ENCODE measurements at places on chromosomes 5 and 9.

DNA sequence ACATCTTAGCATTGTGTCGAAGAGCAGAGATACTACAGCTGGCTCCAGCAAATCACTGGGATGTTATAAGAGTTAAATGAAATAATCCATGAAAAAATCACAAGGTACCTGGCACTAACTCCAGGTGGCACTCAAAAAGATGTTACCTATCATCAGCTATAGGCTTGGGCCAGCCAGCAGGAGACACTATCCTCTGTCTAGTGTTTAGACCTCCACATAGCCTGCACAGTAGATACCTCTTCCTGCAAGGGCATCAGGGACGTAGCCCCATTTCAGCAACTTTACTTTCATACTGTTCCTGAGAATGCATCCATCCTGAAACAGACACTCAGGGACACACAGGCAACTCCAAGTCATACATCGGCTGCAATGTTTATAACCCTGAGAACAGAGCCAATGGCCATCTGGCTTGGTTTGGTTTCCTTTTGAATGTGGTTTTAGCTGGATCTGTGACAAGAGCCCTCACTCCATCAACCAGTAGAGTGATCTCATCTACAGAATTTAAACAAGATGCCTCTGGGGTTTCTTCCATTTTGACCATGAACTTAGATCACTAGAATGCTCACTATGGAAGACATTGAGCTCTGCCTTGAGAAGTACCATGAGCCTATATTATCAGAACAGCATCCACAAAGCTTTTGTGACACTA is 69.9 kb downstream of the TLE1 start:
- no peak for DNase-seq

DNA sequence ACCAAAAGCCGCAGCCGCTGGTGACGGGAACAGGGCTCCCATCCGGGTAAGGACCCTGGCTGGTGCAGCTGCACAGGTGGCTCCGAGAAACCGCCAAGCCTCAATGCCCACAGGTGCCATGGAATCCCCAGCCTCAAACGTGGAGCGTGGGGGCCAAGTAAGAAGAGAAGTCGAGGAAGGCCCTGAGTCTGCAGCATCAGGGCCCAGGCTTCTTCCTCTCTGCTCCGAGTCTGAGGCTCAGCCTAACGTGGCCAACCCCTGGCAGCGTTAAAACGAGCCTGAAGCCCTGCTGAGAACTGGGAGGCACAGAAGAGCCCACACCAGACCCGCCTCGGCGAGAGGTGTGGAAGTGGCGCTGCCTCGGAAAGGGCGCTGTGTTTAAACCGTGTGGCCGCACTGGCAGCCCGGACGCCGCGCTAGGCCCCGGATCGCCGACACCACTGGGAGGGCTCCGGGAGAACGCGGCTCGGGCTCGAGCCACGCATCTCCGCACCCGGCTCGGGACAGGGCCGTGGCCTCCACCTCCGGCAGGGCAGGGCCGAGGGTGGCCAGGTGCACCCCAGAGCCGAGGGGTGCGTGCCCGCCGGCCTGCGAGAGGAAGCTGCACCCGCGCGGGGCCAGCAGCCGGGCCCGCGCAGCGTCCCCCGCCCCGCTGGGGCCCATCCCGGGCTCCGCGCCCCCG is 730 bp downstream of the ZMYND19 start:
- peak; percentile 28 for DNase-seq

- DNase-seq = no peak
These were observed 14.7 kb downstream of the ENC1 start for GRCh38 chr5:74625742-74626241.

GRCh38 chr5:147303976-147304375 is 69.2 kb downstream of the STK32A start:
- no peak for DNase-seq

- peak; percentile 81 for DNase-seq
These were observed 23.1 kb upstream of the TDRD7 start for GRCh38 chr9:97388721-97389238.

DNA sequence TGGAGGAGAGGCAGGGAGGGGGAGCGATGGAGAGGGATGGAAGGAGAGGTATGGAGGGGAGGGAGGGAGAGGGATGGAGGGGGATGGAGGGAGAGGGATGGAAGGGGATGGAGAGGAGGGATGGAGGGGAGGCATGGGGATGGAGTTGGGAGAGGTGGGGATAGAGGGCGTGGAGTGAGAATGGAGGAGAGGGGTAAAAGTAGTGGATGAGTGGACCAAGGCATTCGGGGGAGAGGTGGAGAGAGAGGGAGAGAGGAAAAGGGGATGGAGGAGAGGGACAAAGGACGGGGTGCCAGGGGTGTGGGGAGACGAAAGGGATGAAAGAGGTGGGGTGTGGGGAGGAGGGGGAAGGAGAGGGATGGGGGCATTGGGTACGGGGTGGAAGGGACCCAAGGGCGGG is 100.4 kb downstream of the VAV2 start:
- no peak for DNase-seq

DNA sequence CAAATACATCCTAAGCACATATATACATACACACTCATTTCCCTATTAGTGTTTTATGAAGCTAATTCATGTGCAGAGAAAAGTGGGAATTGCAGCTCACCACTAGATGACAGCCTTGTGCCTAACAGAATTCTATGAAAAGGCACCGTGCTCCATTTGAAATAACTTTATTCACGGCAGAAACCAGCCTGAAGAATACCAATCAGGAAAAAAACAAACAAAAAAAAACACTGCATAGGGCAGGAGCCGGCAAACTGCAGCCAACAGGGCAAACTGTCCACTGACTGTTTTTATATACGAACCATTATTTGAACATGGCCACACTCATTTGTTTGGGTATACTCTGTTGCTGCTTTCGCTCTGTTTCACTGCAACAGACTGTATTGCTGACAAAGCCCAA is 33.6 kb downstream of the ERMP1 start:
- no peak for DNase-seq

DNA sequence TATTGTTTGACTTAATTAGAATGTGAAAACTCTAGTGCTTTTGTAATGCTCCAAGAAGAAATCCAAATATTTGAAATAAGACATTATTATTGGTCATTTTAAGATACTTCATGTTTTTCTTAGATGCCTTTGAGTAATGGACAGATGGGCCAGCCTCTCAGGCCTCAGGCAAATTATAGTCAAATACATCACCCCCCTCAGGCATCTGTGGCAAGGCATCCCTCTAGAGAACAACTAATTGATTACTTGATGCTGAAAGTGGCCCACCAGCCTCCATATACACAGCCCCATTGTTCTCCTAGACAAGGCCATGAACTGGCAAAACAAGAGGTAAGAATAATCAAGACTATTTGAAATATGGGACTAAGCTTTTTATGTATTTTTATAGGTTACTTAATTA is 69.2 kb upstream of the SREK1 start:
- no peak for DNase-seq

- no peak for DNase-seq
These were observed 813 bp upstream of the AGTPBP1 start for GRCh38 chr9:85742597-85742936.

GRCh38 chr9:34382879-34383278 is 6.2 kb upstream of the MYORG start:
- no peak for DNase-seq

DNA sequence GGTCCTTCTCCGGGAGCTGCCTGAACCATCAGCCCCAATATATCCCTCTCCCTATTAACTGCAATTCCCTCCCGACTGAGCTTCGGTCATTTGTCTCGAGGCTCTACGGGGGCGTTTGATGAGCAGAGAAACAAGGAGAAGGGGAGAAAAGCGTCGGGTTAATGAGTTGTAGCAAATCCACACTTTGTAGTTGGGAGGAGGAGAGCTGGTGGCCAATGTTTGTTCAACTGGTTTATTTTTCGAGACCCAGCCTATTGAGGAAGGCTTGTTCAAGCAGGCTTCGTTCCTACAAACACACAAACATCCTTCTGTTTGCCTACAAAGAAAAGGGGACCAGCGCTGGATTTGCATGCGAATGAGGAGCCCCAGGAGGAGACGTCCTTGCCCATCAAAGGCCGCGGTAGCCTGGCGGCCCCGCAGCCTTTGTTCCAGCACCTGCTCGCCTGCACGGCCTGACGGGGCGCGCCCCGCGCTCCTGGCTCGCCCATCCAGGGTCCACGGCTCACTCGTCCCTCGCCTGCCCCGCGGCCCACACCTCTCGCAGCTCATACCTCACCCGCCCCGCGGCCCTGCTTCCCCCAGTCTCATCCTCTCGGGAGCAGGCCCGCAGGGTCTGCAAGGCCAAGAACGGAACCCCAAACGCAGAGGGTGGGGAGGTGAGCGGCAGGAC is 4.6 kb downstream of the FOXD1 start:
- no peak for DNase-seq

GRCh38 chr9:22203371-22204138 is 194.4 kb upstream of the CDKN2B start:
- no peak for DNase-seq

DNA sequence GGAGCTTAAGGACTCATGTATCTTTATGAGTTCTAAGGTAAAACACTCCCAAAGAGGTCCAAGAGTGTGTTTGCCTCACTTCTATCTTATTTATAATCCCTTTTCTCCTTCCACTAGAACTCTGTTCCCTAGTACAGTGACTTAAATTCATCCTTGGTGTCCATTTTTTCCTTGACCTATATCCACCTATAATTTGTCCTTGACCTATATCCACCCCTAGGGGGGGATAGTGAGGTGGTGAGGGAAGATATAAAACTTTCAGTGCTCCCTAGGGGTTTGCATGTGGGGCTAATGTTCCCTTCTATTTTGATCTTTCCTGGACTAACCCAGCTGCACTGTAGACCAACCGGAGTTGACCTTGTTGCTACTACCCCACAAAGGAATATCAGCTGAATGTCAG is 83.5 kb upstream of the GNAQ start:
- no peak for DNase-seq

DNA sequence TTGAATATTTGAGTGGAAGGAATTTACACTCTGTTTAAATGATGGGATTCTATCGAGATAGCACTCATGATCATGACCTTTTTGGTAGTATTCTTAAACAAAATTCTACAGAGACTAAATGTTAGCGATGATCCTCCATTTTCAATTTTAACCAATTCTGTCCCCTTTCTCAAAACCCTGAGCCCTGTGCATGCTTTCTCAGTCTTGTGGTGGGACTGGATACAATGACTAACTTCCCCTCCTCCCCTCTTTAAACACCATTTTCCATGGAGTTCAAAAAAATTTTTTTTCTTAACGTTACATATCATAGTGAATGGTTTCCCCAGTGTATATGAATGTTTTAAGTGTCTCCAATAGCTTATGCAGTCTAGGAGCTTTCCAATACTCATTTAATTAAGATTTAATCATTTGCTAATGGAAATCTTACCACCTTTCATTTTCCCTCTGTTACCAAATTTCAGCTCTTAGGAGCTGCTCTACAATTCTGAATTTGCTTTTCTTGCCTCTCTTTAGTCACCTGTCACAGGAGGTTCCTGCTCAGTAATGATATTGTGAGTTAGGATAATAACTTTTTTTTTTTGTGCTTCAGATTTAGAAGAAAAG is 101.2 kb downstream of the MAP1B start:
- no peak for DNase-seq

DNA sequence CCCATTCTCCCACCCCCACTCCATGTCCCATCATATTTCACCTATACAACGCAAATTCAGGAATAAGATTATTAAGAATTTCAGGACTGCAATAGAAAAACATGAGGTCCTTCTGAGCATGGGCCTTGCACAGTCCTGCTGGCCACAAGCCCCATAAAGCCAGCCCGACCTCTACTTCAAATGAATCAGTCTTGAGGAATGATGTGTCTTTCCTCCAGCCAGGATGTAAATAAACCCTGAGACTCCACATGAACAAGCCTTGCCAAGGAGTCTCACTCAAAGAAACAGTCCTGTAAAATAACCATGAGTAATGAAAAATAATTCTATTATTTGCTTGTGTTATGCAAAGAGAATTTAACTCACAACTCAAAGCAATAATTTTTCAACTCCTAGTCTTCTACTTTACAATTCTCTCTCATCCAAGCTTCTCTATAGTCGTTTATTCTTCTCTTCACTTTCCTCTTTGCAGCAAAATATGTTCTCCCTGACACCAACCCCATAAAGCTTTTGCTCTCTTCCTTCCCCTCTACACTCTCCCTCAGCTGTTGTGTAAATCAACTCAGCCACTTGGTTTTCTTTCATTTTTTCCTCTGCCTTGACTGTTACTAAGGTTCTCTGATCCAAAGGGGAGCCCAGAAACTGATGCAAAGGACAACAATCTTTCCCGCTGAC is 140.1 kb upstream of the MOCS2 start:
- no peak for DNase-seq

GRCh38 chr5:149391524-149391923 is 12.4 kb upstream of the IL17B start:
- DNase-seq = no peak

DNA sequence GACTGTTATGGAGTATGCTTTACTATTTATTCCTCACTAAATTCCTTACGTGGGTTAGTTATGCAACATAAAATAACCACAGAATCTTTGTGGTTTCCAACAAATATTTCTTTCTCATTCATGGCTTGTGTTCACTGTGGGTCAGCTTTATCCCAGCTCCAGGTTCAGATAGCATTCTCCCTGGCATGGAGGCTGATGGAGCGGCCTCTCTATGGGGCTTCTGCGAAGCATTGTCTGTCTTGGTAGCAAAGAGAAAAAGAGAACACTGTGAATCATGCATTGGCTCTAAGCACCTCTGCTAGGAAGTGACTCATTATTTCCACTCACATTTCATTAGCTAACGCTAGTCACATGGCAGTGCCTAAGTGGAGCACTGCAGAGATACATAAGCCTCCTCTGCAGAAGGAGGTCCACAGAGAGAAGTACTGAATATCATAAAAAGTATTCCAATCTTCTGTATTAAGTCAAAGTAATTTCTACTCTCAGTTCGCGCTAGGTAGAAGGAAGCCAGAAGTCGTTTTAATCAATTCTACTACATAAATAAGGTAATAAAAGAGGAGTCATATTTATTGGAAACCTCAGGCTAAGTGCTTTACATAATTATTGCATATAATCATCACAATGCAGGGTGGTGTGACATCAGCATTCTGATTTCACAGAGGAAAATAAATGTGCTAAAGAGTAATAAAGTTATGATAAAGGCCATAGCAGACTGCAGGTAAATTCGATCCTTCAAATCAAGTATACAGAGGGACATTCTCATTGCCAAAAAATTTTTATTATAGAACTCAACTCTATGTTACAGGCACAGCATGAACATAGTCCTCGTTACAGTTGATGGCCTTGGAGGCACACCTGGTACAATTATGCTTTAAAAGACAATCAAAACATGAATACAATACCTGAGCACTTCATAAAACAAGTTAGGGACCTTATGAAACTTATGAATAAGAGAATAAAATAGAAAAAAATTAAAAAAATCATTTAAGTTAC is 531.1 kb downstream of the CETN3 start:
- no peak for DNase-seq

DNA sequence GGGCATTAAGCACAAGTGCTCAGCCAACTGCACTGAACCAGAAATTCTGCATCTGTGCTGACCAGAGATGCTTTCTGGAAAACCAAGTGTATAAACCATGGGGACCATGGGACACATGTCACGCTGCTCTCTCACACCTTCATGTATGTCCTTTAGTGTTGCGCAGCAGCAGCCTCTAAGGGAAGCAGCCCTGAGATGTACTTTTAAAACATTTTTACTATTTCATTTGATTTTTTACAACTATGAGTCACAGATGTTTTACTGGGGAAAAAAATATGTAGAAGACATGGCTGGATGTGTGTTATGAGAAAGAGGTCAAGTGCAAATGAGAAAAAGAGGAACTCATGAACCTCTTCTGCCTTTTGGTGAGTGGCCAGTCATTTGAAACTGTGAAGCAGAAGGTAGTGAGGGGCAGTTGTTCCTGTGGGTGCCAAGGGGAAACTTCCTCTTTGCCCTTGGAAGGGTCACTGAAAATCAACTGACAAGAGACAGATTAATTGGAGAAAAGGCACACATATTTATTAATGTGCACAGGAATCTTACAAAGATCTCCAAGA is 31.4 kb upstream of the SYK start:
- no peak for DNase-seq

Data from stimulated activated naive CD8-positive, alpha-beta T cell treated with anti-CD3 and anti-CD28 coated beads, Interleukin-15, amount 100 ng/mL, for 72 hours (primary cell).